CD4-positive, alpha-beta T cell treated with Interleukin-4 for 1 hour (primary cell): ENCODE measurements at places on chromosomes 4 and X.

DNA sequence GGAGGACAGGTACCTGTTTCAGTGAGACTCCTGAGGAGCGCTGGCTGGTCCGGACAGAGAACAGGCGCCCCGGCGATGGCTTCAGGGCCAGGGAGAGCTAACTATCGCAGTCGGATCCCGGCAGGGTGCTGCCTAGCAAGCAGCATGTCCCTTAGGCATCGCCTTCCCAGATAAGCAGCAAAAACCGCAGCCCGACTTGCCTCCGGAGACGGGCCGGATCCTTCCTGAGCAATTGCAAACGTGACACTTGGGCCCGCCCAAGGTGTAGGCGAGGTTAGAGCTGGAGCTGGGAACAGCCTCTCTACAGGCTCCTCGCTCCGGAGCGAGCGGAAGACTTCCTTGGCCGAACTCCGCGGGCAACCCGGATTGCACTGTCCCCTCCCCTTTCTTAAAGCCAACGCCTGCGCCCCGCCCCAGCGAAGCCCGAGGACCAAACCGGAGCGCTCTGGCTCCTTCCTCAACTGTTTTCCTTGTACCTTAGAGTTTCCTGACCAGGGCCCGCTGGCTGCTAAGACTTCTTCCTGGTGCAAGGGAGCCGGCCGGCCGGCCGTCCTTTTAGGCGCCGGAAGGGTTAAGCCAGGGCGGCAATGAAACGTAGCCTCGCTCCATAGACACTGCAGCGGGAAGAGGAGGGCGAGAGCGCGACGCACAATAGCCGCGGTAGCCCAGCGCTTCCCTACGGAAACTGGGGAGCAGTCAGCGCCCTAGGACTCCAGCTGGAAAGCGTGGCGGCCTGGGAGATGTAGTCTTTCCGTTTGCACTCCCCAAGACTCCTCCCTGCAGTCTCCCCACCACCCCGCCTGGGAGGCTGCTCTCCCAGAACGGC lies at the start of gene OPHN1:
Gene OPHN1 (minus strand): TSS at position 341 of the 826 bp plus-strand sequence. CDS start 475 bp downstream, outside the sequence.
- DNase-seq: no peak

GRCh38 chr4:182801636-182802035 lies 115.5 kb downstream of the DCTD start:
- no peak for DNase-seq

DNA sequence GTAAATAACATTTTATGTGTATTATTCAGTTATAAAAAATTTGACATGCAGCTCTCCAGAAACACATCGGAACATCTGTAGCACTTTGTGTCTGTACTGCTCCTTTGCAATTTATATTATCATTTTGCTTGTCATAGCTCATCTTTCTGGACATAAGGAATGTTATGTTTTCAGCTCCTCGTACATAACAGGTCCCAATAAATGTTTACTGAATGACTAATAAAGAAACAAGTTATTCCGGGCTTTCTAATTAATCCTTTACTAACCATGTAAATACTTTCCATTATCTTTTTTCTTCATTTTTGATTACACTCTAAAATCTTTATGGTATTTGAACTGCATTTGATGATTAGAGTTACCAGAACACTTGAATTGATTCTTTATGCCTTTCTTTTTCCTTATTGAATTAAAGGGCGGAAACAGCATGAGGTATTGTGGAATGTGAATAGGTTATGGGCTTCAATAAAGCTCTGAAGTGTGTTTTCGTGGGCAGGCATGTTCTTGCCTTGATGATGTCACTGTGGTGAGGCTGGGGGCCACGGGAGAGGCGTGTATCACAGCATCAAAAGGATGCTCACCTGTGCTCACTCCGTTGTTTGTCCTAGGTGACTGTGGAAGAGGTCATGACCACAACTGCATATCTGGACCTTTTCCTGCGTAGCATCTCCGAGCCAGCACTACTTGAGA lies 131.6 kb downstream of the GATB start:
- DNase-seq: no peak

DNA sequence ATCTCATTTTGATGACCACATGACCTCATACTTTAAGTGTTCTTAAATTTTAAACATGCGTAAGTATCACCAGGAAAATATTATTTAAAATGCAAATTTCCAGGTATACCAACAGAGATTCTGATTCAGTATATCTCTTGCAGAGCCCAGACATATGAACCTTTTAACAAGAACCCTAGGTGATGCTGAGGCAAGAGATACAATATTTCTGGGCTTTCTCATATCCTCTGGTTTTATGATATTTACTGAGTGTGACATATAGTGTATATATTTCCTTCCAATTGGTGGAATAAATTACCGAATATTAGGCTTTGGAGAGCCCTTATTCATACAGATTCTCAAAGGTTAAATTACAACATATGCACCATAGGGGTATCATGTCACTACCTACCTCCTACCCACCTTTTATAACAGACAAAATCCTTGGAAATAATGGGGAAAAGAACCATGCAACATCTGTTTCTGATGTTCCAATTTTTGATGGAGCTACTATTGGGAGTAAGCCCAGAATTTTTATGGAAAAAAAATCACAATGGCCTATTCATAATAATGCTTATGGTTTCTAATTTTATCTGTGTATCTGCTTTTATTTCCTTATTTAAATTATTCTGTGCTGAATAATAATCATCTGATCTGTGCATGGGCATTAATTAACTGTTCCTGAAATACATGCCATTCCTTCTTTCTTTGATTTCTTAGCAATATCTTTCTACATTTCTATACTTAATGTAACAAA lies 27.1 kb downstream of the KCTD8 start:
- DNase-seq: no peak

- no peak for DNase-seq
Observed at GRCh38 chrX:51804741-51805140, 61.5 kb downstream of the GSPT2 start.

DNA sequence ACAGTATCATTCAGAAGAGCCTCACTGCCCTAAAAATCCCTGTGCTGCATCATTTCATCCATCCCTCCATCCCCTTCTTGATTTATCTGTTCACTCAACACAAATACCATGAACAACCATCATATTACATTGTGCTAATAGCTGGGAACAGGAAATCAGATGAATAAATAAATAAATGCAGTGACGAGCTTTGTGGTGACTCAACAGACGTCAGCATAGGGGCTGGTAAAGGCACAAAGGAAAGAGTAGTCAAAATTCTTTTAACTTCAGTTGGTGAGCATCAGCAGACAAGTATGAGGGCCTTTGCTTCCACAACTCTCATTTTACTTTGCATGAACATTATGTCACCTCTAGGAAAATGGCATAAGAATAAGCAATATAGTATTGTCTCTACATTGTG lies 65.5 kb downstream of the EDNRA start:
- no peak for DNase-seq

GRCh38 chrX:74506317-74507115 lies 85.2 kb downstream of the SLC16A2 start:
- DNase-seq: no peak

DNA sequence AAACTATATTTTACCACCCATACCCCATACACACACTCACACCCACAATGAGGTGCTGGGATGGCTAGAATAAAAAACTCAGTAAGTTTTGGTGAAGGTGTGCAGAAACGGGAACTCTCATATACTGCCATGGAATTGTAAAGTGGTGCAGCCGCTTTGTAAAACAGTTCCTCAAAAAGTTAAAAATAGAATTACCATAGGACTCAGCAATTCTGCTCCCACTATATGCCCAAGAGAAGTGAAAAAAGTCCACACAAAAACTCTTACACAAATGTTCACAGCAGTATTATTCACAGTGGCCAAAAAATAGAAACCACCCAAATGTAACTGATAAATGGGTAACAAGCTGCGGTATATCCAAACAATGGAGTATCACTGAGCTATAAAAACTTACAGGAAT lies 6.5 kb downstream of the CENPU start:
- DNase-seq: no peak
